Activated T-helper 1 cell treated with anti-CD3 and anti-CD28 coated beads, Interleukin-12 subunit alpha, Interleukin-12 subunit beta, Interleukin-2, Interleukin-4 antibody, amounts not matched to agents 30 ng/mL and 10 ng/mL and 1 ng/mL, durations not matched to agents 14 hours and 24 hours and 36 hours (primary cell): ENCODE measurements at places on chromosomes 12 and 14.

DNA sequence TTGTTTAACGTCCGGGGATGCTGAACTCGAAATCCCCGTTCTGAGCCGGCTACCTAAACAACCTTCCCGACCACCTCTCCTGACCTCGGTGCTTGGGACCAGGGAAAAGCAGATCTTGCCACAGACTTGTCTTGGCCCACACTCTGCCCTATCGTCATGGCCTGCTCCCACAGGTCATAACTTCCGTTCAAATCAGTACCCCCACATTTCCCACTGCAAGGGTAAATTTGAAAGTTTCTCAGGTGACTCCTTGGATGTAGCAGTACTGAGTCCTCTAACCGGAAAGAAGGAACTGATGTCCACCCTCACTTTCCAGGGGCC, 612 bp upstream of the RBM23 start:
- peaks cover 46% of the 10 kb centered on the region for H3K36me3 ChIP-seq
- H3K4me3 ChIP-seq = peak overlapping the region; percentile 95
- H3K27ac ChIP-seq = peak overlapping the region; percentile 100

GRCh38 chr14:62179367-62180018, 417.3 kb downstream of the SNAPC1 start:
- H3K4me3 ChIP-seq = no peak overlapping the region
- DNase-seq = peak; percentile 2
- no peaks in the 10 kb centered on the region for H3K4me1 ChIP-seq

GRCh38 chr12:15155271-15155670, 65.9 kb downstream of the RERG start:
- H3K27ac ChIP-seq = no peak overlapping the region
- DNase-seq = no peak
- no peaks in the 10 kb centered on the region for H3K4me1 ChIP-seq

DNA sequence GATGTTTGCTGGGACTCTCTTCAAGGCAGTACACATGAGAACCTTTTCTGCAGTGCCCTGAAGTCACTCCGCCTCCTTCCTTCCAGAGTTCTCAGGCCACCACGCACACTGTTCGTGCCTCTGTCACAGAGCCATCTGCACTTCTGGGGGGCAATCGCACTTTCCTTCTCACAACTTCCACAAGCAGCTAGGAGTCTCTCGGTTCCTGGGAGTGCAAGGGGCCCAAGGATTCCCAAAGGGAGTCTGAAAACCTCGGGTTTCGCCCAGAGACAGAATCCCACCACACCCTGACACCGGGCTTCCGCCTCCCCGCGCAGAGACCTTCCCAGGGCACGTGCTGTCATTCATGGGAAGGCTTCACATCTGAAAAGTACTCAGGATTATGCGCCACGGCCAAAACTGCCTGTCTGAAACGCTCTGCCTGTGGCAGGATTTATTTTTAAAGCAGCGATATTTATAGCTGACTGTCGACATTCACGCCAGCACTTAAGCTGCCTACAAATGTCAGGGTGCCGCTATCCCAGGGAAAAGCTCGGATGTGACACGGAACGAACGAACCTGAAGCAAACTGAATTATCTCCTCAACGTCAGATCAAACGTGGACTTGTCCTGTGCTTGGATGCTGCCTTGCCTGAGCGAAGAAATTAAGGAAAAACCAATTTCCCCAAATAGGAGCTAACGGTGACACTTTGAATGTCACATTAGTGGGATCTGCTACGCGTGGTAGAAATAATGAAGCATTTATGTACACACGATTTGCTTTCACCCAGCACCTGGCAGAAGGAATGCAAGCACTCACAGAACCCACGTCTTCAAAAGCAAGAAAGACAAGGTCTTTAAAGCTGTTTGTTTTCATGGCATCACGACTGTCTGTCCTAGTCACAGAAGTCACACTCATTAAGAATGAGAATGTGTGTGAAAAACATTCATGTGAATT, 154.0 kb downstream of the PIWIL1 start:
- no peak overlapping the region for H3K27ac ChIP-seq
- H3K27me3 ChIP-seq = no peaks in the 10 kb centered on the region
- H3K4me1 ChIP-seq = no peaks in the 10 kb centered on the region
- DNase-seq = no peak

DNA sequence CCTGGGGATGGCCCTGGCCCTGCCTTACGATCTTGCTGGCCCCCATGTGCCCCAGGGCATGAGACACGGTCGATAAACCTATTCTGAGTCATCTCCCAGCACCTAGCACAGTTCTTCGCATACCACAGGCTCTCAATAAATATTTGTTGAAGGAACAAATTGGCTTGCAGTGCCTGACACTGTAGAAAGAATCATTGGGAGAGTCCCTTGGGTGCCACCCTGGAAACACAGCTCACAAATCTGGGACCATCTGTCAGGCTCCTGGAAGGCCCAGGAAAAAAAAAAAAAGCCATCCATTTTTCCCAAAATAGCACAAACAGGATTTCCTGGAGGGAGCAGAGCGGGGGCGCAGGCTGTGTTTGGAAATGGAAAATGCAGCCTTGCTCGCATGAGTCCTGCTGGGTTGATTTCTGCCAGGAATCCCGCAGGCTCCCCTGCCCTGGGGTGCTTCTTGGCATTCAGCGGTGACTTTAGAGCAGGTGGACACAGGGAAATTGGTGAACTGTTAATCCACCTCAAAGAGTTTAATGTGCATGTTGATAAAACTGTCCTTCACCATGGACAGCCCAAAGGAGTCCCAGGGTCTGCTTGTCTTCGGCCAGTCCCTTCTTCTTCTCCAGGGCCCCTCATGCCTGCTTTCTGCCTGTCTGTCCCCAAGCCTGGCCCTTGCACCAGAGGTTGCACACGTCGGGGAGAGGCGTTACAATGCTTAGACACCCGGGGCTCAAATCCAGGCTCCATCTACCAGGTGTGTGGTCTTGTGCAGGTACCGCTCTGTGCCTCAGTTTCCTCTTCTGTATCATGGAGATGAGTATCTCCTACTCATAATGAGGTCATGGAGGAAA, 106.1 kb upstream of the RFLNA start:
- no peak overlapping the region for H3K4me3 ChIP-seq
- peaks cover 5% of the 10 kb centered on the region for H3K27me3 ChIP-seq
- DNase-seq = no peak
- no peak overlapping the region for H3K27ac ChIP-seq

DNA sequence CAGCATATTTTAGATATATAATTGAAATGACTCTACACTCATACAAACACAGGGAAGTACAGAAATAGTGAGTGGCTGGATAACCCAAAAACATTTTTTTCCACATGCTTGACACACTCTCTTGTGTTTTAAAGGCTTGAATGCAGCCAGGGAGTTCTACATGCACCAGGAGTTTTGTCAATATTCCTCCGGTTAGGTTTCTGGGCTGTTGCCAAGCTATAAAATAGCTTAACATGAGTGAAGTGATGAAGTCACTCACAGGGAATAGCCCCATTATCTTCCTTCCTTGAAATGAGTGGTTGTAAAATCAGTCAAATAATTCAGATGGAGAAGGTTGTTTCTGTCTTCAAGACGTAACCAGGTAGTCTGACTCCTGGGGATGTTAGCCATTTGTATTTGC, 582.7 kb downstream of the SLC6A15 start:
- DNase-seq = no peak
- no peaks in the 10 kb centered on the region for H3K27me3 ChIP-seq
- no peaks in the 10 kb centered on the region for H3K4me1 ChIP-seq
- no peak overlapping the region for H3K4me3 ChIP-seq

DNA sequence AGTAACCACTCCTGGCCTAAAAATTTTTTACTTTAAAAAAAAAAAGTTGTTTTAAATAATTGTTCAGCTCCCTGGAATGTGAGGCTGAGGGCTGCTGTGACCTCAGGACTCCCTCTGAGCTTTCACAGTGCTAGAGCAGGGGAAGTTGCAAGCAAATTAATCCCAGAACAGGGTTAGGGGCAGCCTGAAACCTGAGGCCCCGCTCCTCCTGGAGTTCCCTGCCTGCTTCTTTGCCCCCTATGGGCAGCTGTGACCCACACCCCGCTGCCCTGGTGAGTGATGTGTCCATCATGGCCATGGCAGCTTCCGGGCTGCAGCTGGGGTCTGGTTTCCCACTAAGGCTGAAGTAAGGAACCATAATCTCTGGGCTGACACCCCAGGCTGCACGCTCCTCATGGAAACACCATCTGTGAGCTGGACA, 9.5 kb downstream of the RITA1 start:
- H3K36me3 ChIP-seq = peaks cover 14% of the 10 kb centered on the region
- no peak for DNase-seq
- no peak overlapping the region for H3K4me3 ChIP-seq

DNA sequence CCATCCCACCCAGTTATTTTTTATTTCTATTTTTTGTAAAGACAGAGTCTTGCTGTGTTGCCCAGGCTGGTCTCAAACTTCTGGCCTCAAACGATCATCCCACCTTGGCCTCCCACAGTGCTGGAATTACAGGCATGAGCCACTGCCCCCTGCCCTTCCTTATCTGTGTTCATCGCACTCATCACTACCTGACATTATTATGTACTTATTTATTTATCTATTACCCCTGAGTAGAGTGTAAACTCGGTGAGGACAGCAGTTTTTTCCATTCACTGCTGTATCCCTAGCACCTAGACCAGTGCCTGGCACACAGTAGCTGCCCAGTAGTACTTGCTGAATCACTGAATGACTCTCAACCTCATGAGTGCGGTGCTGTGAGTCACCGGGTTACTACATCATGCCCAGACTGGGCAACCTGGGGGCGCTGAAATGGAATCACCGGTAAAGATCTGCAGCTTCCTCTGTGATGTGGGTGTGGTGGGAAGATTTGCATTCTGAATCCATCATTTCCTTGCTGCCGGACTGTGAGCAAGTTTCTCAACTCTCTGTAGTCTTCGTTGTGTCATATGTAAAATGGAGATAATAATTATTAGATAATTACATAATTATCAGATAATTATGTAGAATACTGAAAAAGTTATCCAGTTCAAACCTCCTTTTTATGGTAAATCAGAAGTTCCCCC, 81.9 kb upstream of the USP44 start:
- peaks cover 1% of the 10 kb centered on the region for H3K27me3 ChIP-seq
- no peak overlapping the region for H3K27ac ChIP-seq
- H3K36me3 ChIP-seq = no peaks in the 10 kb centered on the region
- no peak overlapping the region for H3K4me3 ChIP-seq
- H3K4me1 ChIP-seq = no peaks in the 10 kb centered on the region
- DNase-seq = no peak

- DNase-seq = no peak
- no peak overlapping the region for H3K27ac ChIP-seq
- peaks cover 82% of the 10 kb centered on the region for H3K27me3 ChIP-seq
- peak overlapping the region; percentile 72 for H3K4me3 ChIP-seq
- H3K36me3 ChIP-seq = peaks cover 1% of the 10 kb centered on the region
These were observed 165.8 kb downstream of the MON2 start for GRCh38 chr12:62632411-62632918.

- no peaks in the 10 kb centered on the region for H3K4me1 ChIP-seq
- no peaks in the 10 kb centered on the region for H3K27me3 ChIP-seq
- no peaks in the 10 kb centered on the region for H3K36me3 ChIP-seq
- no peak overlapping the region for H3K27ac ChIP-seq
These were observed 949.7 kb downstream of the TRHDE start for GRCh38 chr12:73221836-73222235.

DNA sequence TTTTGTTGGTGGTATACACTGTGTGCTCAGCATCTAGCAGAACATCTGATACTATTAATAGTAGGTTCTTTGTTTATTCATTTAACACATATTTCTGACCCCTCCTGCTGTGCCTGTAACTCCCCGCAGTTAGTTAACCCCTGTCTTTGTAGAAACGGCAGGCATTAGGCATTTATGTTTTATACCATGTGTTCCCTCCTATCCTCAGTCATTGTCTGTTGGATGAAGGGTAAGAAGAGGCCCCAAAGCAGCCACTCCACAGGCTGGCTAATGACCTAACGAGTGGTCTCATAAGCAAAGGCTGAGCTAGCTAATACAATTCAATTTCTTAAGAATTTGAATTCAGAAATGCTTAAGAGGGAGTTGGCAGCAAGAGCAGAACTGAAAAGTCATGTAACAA, 170.8 kb downstream of the TMX1 start:
- DNase-seq = no peak
- no peak overlapping the region for H3K27ac ChIP-seq
- no peaks in the 10 kb centered on the region for H3K36me3 ChIP-seq
- no peaks in the 10 kb centered on the region for H3K4me1 ChIP-seq

- H3K27me3 ChIP-seq = no peaks in the 10 kb centered on the region
- no peak overlapping the region for H3K4me3 ChIP-seq
- no peak for DNase-seq
- H3K36me3 ChIP-seq = no peaks in the 10 kb centered on the region
- H3K4me1 ChIP-seq = no peaks in the 10 kb centered on the region
These were observed 488.5 kb downstream of the NELL2 start for GRCh38 chr12:44387581-44387980.

GRCh38 chr12:73714655-73715054, 823.0 kb upstream of the ATXN7L3B start:
- H3K27me3 ChIP-seq = no peaks in the 10 kb centered on the region
- DNase-seq = no peak
- H3K27ac ChIP-seq = no peak overlapping the region
- no peaks in the 10 kb centered on the region for H3K36me3 ChIP-seq
- no peaks in the 10 kb centered on the region for H3K4me1 ChIP-seq

DNA sequence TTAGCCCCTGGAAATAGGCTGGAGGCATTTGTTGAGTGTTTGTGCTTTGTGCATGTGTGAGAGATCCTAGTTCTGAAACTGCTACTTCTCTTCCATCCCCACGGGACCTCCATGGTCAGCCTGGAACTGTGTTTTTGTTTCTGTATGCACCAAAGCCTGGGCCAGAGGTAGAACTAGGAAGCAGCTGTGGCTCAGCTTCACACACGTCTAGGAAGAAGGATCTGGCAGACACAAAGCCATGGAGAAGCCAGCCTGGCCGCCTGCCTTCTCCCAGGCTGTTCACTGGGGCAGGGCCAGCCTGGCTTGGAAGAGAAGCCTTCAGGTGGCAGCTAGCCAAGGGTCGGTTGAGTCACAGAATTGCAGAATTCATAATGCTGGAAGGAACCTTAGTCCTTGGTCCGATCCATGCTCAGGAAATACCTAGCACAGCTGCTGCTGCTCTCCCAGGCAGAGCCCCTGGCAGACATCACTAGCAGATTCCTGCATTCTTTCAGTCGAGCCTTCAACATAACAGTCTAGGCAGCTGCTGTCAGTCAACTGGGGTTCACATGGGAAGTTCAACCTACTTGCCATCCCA, 27.0 kb downstream of the RIN3 start:
- no peak for DNase-seq
- peaks cover 12% of the 10 kb centered on the region for H3K27me3 ChIP-seq
- peaks cover 25% of the 10 kb centered on the region for H3K4me1 ChIP-seq
- H3K4me3 ChIP-seq = no peak overlapping the region
- no peak overlapping the region for H3K27ac ChIP-seq
- H3K36me3 ChIP-seq = no peaks in the 10 kb centered on the region

GRCh38 chr14:98119739-98120138, 1152.3 kb downstream of the BCL11B start:
- no peaks in the 10 kb centered on the region for H3K27me3 ChIP-seq
- peaks cover 17% of the 10 kb centered on the region for H3K4me1 ChIP-seq
- H3K4me3 ChIP-seq = no peak overlapping the region

GRCh38 chr14:35149239-35149638, 26.9 kb downstream of the PRORP start:
- no peak overlapping the region for H3K4me3 ChIP-seq
- no peaks in the 10 kb centered on the region for H3K27me3 ChIP-seq
- no peak overlapping the region for H3K27ac ChIP-seq
- peaks cover 19% of the 10 kb centered on the region for H3K36me3 ChIP-seq
- H3K4me1 ChIP-seq = peaks cover 20% of the 10 kb centered on the region
